ENCODE measurements at places on chromosomes 2 and 18.

- peak; percentile 32 for DNase-seq
Observed at GRCh38 chr2:138267161-138267901, 234.2 kb upstream of the SPOPL start.

DNA sequence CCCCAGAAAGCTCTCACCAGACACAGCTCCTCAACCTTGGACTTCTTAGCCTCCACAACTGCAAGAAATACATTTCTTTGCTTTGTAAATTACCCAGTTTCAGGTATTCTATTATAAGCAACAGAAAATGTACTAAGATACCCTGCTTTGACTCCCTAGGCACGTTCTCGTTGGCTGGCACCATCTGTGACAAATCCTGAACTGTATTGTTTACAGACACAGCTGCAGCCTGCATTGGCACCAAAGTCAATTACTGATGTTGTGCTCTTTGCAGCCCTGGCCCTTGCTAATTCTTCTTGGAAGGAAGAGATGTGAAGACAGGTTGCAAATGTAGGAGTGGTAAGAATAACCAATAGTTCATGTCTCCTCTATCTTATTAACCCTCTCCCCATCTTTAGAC is 72.7 kb upstream of the FAM136A start:
- DNase-seq = no peak

DNA sequence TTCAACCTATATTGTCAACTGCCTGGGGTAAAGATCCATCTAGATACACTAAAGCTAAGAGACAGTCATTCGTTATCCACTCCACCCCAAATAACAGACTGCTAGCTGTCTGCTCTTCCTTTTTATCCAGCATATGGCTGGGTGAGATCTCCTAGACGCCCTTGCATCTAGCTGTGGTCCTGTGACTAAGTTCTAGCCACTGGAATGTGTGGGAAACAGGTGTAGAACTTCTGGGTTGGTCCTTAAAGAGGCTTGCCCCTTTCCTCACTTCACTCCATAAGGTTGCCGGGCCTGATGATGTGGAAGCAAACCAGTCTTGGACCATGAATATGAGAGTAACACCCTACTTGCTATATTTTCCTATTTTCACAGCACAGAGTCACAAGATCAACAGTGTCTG is 3.2 kb downstream of the COA5 start:
- DNase-seq = no peak

DNA sequence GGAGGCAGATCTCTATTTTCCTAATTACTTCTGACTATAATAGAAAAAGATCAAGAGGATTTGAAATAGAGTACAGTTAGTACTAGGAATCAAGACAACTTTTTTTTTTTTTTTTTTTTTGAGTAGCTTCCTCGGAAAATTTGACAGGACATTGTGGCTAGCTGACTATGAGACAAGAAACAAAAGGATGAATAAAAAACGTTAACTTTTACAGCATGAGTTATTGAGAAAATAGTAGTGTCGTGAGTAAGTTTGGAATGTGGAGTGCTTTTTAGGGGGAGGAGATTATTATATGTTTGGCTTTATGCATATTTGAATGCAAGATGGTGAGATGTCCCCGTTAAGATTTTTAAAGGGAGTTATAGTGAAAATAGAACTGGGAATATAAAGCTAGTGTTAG is 27.7 kb upstream of the CPS1 start:
- no peak for DNase-seq

DNA sequence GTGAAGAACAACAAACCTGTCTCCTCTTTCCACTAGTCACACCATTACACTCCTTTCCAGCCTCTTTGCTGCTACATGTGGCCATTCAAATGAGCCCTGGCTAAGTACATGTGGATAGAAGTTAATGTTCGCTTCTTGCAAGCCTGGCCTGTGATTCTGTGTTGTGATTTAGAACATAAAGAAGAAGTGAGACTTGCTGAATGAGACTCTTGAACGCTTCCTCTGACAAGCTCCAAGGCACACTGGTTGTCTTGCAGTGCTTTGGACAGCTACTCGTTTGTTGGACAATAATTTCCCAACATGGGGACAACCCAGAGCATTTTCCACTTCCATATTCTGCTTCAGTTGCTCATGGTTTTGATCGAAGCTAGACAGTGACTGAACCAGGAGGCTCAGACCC is 57.3 kb downstream of the CCDC74A start:
- no peak for DNase-seq

DNA sequence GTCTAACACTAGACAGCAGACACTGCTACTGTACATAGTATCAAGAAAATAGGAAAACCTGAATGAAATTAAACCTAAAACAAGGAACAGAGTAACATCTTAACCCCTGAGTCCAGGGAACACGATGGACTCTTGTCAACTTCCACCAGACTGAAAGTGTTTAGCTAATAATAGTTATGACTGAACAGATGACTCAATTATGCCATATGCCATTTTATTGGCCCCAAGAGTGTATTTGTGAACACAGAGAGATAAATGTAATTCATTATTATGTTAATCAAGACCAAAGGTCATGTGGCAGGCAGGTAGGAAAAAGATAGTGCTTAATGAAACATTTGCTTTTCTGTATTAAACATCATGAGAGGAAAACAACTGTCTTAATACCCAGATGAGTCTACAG is 58.0 kb downstream of the NYAP2 start:
- no peak for DNase-seq
